Neuronal stem cell (in vitro differentiated cells): ENCODE measurements at places on chromosomes 5 and 9.

DNA sequence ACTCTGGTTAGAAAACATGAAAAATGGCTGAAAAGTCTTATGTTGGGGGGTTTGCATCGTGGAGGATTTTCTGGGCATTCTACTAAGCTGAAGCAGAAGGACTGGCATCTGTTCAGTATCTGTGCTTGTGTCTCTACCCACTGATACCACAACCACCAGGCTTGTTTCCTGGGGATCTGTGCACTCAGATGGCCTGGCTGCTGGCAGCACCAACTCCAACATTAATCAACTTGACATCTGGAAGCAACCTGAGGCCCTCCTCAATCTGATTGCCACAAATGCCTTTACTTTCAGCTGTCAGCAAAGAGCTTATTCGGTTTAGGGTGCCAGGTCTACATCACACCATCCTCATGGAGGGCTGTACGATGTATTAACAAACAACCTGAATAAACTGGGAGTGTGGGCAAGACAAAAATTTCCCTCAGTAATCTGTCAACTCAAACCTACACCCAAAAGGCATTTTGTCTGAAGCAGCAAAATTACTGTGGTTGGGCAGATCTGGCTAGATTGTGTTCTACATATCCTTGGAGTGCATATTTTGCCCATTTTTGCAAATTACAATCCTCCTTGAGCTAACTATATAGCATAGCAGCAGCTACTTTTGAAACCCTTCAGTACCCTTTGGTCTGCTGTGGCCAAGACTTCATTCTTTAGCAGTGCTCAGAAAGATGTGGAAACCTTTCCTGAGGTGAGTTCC, 74.6 kb downstream of the FOXD1 start:
- no peak for DNase-seq
- no peak overlapping the region for H3K4me3 ChIP-seq
- H3K27ac ChIP-seq = no peak overlapping the region
- H3K27me3 ChIP-seq = peaks cover 9% of the 10 kb centered on the region

GRCh38 chr5:45279109-45279508, 417.1 kb downstream of the HCN1 start:
- DNase-seq = no peak
- H3K27me3 ChIP-seq = no peaks in the 10 kb centered on the region
- H3K36me3 ChIP-seq = no peaks in the 10 kb centered on the region
- H3K4me3 ChIP-seq = no peak overlapping the region

GRCh38 chr5:59445741-59446140, 447.8 kb downstream of the PDE4D start:
- no peaks in the 10 kb centered on the region for H3K27me3 ChIP-seq
- H3K27ac ChIP-seq = no peak overlapping the region
- DNase-seq = no peak
- H3K4me1 ChIP-seq = no peaks in the 10 kb centered on the region
- H3K36me3 ChIP-seq = no peaks in the 10 kb centered on the region

- H3K4me3 ChIP-seq = no peak overlapping the region
- DNase-seq = no peak
- no peaks in the 10 kb centered on the region for H3K27me3 ChIP-seq
Measured at GRCh38 chr5:111518777-111519176, 6.4 kb upstream of the STARD4 start.

GRCh38 chr5:5665225-5666075, 243.0 kb downstream of the ICE1 start:
- DNase-seq = no peak
- H3K36me3 ChIP-seq = no peaks in the 10 kb centered on the region
- no peak overlapping the region for H3K27ac ChIP-seq
- H3K4me3 ChIP-seq = no peak overlapping the region
- no peaks in the 10 kb centered on the region for H3K4me1 ChIP-seq
- no peaks in the 10 kb centered on the region for H3K27me3 ChIP-seq

DNA sequence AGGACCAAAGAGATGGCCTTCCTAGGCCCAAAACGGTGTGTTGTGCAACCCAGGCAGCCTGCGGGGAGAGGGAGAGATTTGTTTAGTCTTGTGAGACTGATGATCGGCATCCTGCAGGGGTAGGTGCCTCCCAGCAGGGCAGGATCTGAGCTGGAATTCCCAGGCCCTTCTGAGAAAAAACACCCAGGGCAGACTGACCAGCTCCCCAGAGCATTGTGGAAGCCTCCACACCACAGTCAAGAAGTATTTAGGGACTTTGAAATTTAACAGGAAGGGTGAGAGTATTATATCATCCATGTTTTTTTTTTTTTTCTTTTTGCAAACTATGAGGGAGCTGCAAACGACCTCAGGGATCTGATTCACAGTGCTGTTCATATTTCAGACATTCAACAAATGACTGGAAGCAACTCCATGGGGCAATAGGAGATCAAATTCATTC, 104.5 kb upstream of the LHFPL2 start:
- peaks cover 11% of the 10 kb centered on the region for H3K27me3 ChIP-seq
- DNase-seq = no peak
- H3K27ac ChIP-seq = no peak overlapping the region
- H3K4me3 ChIP-seq = no peak overlapping the region
- no peaks in the 10 kb centered on the region for H3K36me3 ChIP-seq

GRCh38 chr5:172777881-172778814, 7.2 kb upstream of the DUSP1 start:
- DNase-seq = no peak
- H3K27ac ChIP-seq = no peak overlapping the region
- no peaks in the 10 kb centered on the region for H3K4me1 ChIP-seq
- no peak overlapping the region for H3K4me3 ChIP-seq
- H3K27me3 ChIP-seq = no peaks in the 10 kb centered on the region
